ENCODE measurements at places on chromosomes 7 and 10. TPM values are rescaled to one million over a fixed set of nuclear protein-coding genes. Genes with fewer than 3 reads are reported as not detected.

The AKR1E2 gene
- 4.6 TPM for total RNA-seq

The NUDCD3 gene
- total RNA-seq = 47.1 TPM

The NANOS1 gene
- 2.7 TPM for total RNA-seq

The TMEM178B gene
- not detected for total RNA-seq

The INMT gene
- 219 TPM for total RNA-seq

The MINDY4 gene
- 13.2 TPM for total RNA-seq

The SUMF2 gene
- 199 TPM for total RNA-seq

The TRPV5 gene
- total RNA-seq = not detected

The PNLIPRP3 gene
- total RNA-seq = not detected

The FOXL3 gene
- total RNA-seq = not detected

The SPDYE2B gene
- total RNA-seq = 0.16 TPM

The NAT16 gene
- not detected for total RNA-seq

The MDH2 gene
- total RNA-seq = 38.3 TPM

The IL15RA gene
- total RNA-seq = 2.1 TPM

The ZNF736 gene
- 12.0 TPM for total RNA-seq

The TRPV6 gene
- not detected for total RNA-seq

The MYL10 gene
- not detected for total RNA-seq

The VWDE gene
- 0.09 TPM for total RNA-seq

The SPDYE6 gene
- not detected for total RNA-seq

The TRIM50 gene
- total RNA-seq = not detected

The C10orf95 gene
- not detected for total RNA-seq

The LHFPL3 gene
- not detected for total RNA-seq

The LIPN gene
- total RNA-seq = not detected

The SLC18A3 gene
- total RNA-seq = not detected

The DLX6 gene
- not detected for total RNA-seq

The MRC1 gene
- total RNA-seq = 0.08 TPM

The LIPA gene
- 55.2 TPM for total RNA-seq

The AKR1C8 gene
- total RNA-seq = not detected

The TRIL gene
- total RNA-seq = 6.3 TPM

The SLK gene
- total RNA-seq = 50.1 TPM

The GHRHR gene
- total RNA-seq = not detected

The AGMO gene
- not detected for total RNA-seq

The CHN2 gene
- 0.81 TPM for total RNA-seq

The ZNF804B gene
- total RNA-seq = not detected

The MUC12 gene
- not detected for total RNA-seq

The SLC26A3 gene
- not detected for total RNA-seq

The GIMAP1 gene
- total RNA-seq = not detected

The GNAT3 gene
- not detected for total RNA-seq

The GJD4 gene
- total RNA-seq = not detected

The LDB3 gene
- total RNA-seq = under 0.01 TPM

The CCDC3 gene
- total RNA-seq = 3.9 TPM

The SLC13A4 gene
- 3.3 TPM for total RNA-seq

All from fibroblast of the aortic adventitia (primary cell).